ENCODE measurements at places on chromosomes 3 and 15.

DNA sequence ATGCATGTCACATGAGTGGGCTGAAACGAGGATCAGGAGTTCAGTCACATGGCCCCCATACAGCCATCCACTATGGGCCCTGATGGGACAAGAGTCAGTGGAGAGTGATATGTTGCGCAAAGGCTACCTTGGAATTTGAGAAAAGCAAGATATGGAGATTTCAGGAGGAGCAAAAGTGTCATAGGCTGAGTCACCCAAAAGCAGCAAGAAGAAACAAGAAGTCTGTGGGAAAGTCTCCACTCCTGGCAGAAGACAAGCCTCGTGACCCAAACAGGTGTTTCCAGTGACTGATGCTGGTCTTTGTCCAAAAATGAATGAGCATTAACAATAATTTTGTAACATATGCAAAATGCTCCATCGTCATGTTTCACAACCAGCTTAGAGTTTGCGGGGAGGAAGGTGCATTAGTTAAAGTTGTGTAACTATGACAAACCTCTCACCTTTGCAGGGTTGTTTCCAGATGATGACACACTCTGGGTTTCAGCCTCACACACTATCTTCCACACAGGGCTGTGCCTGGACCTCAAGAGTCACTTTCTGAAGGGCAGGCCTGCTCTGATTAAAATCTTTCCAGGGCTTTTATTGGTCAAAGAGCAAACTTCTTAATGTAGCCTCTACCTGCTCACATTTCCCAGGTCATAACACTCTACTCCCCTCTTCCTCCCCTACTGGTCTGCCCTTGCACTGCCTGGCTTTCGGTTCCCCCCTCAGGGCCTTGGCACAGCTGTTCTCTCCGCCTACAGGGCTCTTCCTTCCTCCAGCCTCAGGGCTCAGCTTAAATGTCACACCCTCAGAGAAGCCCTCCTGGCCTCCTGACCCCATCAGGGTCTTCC, 3.9 kb upstream of the DNASE1L3 start:
- no peak for DNase-seq

- no peak for DNase-seq
Measured at GRCh38 chr3:42402394-42403096, 7.9 kb downstream of the LYZL4 start.

- no peak for DNase-seq
Measured at GRCh38 chr3:15923640-15924405, 126.0 kb upstream of the ANKRD28 start.

GRCh38 chr3:124935264-124935663, 713 bp upstream of the MUC13 start:
- no peak for DNase-seq

DNA sequence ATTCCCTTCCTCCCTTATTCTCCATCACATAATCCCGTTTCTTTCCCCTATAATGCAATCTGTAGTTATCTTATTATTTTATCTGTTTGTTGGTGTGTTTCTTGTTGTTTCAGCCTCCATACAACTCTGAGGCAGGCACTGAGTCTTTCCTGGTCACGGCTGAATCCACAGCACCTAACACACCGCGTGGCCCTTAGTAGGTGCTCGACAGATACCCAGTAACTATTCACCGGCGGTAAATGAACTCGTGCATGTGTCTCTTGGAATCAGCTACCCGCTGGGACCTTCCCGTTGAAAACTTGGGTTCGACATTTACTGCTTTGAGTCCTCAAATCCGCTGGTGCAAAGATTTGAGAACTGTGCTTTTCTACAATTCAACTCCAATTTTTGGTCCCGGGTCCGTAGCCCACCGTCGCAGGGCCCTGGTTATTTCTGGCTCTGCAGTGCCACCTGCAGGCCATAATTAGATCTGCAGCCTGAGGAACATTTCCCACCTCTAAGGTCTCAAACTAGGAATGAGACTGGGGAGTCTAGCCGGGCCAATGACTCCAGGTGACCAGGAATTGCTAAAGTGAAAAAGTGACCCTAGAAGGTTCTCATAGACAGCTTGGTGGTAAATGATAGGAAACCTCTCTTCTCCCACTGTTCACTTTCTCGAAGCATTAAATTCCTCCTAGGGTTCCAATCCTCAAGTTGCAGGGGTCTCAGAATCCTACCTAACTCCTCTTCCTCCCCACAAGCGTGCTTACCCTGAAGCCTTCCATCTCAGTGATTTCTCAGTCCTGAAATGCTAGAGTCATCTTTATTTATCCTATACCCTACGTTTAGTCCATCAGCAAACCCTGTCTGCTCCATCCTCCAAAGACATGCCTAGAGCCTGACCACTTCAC, 40.0 kb upstream of the TRH start:
- DNase-seq = peak; percentile 16

DNA sequence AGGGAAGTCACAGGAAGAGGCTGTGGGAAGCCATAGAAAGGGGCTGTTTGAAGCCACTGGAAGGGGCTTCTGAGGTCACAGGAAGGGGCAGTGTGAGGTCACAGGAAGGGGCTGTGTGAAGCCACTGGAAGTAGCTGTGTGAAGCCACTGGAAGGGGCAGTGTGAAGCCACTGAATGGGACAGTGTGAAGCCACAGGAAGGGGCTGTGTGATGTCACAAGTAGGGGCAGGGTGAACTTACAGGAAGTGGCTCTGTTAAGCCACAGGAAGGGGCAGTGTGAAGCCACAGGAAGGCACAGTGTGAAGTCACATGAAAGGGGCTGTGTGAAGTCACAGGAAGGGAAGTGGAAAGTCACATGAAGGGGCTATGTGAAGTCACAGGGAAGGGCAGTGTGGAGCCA, 33.1 kb downstream of the GASK1A start:
- no peak for DNase-seq

- no peak for DNase-seq
Measured at GRCh38 chr15:57298204-57298603, 78.1 kb upstream of the CGNL1 start.
